Foreskin keratinocyte (primary cell): ENCODE measurements at places on chromosomes 11 and 22. TPM values are rescaled to one million over a fixed set of nuclear protein-coding genes. Genes with fewer than 3 reads are reported as not detected.

The SERPING1 gene
- 13.0 and 14.1 TPM in 2 replicates for total RNA-seq

The RTN4R gene
- total RNA-seq = 19.1 and 19.3 TPM in 2 replicates

The FAM180B gene
- total RNA-seq = not detected in 2 replicates

The ANO3 gene
- total RNA-seq = not detected in 2 replicates

The APOL1 gene
- total RNA-seq = 1.3 and 1.8 TPM in 2 replicates

The HTR3B gene
- total RNA-seq = not detected in 2 replicates

The ADM2 gene
- 0.95 and 2.0 TPM in 2 replicates for total RNA-seq

The SLC22A9 gene
- not detected in 2 replicates for total RNA-seq

The CATSPERZ gene
- 0.44 and 0.46 TPM in 2 replicates for total RNA-seq

The TESMIN gene
- total RNA-seq = 5.0 and 6.3 TPM in 2 replicates

The APOA4 gene
- total RNA-seq = not detected in 2 replicates

The DTX4 gene
- 5.7 and 6.2 TPM in 2 replicates for total RNA-seq

The OR4A16 gene
- total RNA-seq = not detected in 2 replicates

The SULT4A1 gene
- not detected in 2 replicates for total RNA-seq

The OR6T1 gene
- total RNA-seq = not detected in 2 replicates

The RFPL3 gene
- not detected in 2 replicates for total RNA-seq

The C11orf21 gene
- total RNA-seq = not detected in 2 replicates

The TRIM49 gene
- not detected in 2 replicates for total RNA-seq

The CPT1B gene
- total RNA-seq = 5.9 and 7.4 TPM in 2 replicates

The DNAJB7 gene
- total RNA-seq = not detected in 2 replicates

The GNAZ gene
- 0.27 and 0.28 TPM in 2 replicates for total RNA-seq

The OR10A2 gene
- not detected in 2 replicates for total RNA-seq

The FOLR3 gene
- total RNA-seq = 11.4 and 13.2 TPM in 2 replicates

The KRTAP5-9 gene
- not detected in 2 replicates for total RNA-seq

The PLAAT3 gene
- 0.14 and 0.58 TPM in 2 replicates for total RNA-seq

The NEFH gene
- 1.6 and 1.9 TPM in 2 replicates for total RNA-seq

The CYP2D6 gene
- total RNA-seq = 0.61 and 0.71 TPM in 2 replicates

The IGLL5 gene
- total RNA-seq = not detected in 2 replicates

The TRIM48 gene
- not detected in 2 replicates for total RNA-seq

The ARSA gene
- total RNA-seq = 22.7 and 28.8 TPM in 2 replicates

The SLC25A18 gene
- total RNA-seq = not detected in 2 replicates

The KDM4D gene
- total RNA-seq = 0.99 and 1.1 TPM in 2 replicates

The CACNA1I gene
- total RNA-seq = under 0.01 TPM in 1 of 2 replicates, not detected in the other

The C11orf97 gene
- total RNA-seq = not detected in 2 replicates

The CDHR5 gene
- total RNA-seq = not detected in 2 replicates

The BRSK2 gene
- total RNA-seq = 0.18 and 0.34 TPM in 2 replicates

The KCNQ1 gene
- total RNA-seq = not detected in 2 replicates

The SAA1 gene
- total RNA-seq = 1.6 and 14.6 TPM in 2 replicates

The NAT10 gene
- 50.5 and 58.7 TPM in 2 replicates for total RNA-seq

The TOM1 gene
- 9.0 and 10.0 TPM in 2 replicates for total RNA-seq

The EHF gene
- 97.2 and 109 TPM in 2 replicates for total RNA-seq

The SYT13 gene
- not detected in 2 replicates for total RNA-seq

The HMGXB4 gene
- 19.8 and 20.5 TPM in 2 replicates for total RNA-seq
